Vagina (tissue), 2 donors: ENCODE measurements at places on chromosomes 3 and 15. TPM values are rescaled to one million over a fixed set of nuclear protein-coding genes. Genes with fewer than 3 reads are reported as not detected.

The ST3GAL6 gene
- total RNA-seq, result 1.7 TPM

The STAC gene
- 3.9 TPM for total RNA-seq

- no peaks in the 10 kb centered on the region for H3K27me3 ChIP-seq
- no peaks in the 10 kb centered on the region for H3K36me3 ChIP-seq
- H3K4me1 ChIP-seq, result peaks cover 92% of the 10 kb centered on the region
These were observed 39.4 kb downstream of the VGLL4 start for GRCh38 chr3:11604139-11604892.

GRCh38 chr15:66105286-66106265 lies 148.0 kb downstream of the MEGF11 start:
- no peaks in the 10 kb centered on the region for H3K4me1 ChIP-seq
- H3K27me3 ChIP-seq, result no peaks in the 10 kb centered on the region
- H3K4me3 ChIP-seq, result no peak overlapping the region
- no peaks in the 10 kb centered on the region for H3K36me3 ChIP-seq
- H3K27ac ChIP-seq, result no peak overlapping the region

- no peak overlapping the region for H3K27ac ChIP-seq
- no peak for DNase-seq
- no peaks in the 10 kb centered on the region for H3K4me1 ChIP-seq
- H3K4me3 ChIP-seq, result no peak overlapping the region
- H3K36me3 ChIP-seq, result no peaks in the 10 kb centered on the region
These were observed 61.7 kb downstream of the GBE1 start for GRCh38 chr3:81699536-81700320.
